ENCODE measurements at places on chromosomes 6 and 20.

GRCh38 chr20:58447511-58448391 is 58.7 kb downstream of the VAPB start:
- DNase-seq, result peak; percentile 43

DNA sequence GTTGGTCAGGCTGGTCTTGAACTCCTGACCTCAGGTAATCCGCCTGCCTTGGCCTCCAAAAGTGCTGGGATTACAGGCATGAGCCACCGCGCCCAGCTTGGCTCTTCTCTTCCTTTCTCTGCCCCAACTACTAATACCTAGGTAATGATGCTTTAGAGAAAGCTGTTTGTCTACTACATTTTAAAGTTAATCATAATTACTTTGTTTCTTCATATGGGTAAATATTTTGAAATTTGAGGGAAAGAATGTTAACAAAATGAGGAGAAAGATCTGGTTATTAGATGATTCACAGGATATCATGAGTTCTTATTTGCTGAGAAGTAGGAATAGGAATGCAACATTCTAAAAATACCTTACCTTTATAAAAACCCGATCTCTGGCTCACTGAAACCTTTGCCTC is 18.4 kb upstream of the PTPRK start:
- DNase-seq, result no peak

GRCh38 chr6:166589786-166590574 is 3.5 kb upstream of the RAMACL start:
- DNase-seq, result no peak

GRCh38 chr6:49918787-49919186 is 45.2 kb downstream of the DEFB114 start:
- DNase-seq, result no peak

DNA sequence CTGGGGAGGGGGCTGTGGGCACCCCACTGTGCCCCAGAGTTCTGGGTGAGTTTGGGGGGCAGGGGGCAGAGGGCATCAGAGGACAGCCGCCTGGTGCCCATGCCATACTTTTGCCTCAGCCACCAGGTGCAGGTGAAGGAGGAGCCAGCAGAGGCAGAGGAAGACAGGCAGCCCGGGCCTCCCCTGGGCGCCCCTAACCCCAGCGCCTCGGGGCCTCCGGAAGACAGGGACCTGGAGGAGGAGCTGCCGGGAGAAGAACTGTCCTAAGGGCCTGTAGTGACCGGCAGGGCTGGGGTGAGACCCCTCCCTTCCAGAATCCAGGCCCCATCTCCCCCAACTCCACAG is 39.6 kb upstream of the MDFI start:
- no peak for DNase-seq

DNA sequence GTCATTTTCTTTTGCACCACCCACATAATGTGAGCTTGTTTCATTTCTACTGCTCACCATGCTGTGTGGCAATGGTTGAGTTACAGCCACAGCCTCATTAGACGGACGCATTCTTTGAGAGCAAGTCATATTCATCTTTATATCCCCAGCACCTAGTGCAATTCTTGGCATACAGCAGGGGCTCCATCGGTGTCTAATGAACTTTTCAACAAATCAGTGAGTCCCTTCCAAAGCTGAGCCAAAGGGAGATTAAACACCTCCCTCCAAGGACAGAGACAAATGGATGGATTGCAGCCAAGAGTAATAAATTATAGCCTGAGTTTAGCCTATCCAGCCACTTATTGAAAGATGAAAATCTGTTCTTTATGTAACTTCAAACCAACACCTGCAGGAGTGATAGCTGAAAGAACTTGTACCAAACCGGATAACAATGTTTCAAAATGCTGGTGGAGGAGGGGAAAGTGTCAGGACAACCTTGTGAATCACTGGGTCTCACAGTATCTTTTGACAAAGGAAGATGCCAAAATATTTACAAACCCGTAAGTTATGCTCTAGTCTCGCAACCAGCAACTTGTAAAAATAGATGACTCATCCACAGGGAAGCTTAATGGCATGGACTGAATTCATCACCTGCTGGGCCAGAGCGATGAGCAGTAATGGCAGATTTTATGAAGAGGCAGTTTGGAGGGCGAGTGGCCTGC is 139.0 kb downstream of the PXDC1 start:
- DNase-seq, result no peak

DNA sequence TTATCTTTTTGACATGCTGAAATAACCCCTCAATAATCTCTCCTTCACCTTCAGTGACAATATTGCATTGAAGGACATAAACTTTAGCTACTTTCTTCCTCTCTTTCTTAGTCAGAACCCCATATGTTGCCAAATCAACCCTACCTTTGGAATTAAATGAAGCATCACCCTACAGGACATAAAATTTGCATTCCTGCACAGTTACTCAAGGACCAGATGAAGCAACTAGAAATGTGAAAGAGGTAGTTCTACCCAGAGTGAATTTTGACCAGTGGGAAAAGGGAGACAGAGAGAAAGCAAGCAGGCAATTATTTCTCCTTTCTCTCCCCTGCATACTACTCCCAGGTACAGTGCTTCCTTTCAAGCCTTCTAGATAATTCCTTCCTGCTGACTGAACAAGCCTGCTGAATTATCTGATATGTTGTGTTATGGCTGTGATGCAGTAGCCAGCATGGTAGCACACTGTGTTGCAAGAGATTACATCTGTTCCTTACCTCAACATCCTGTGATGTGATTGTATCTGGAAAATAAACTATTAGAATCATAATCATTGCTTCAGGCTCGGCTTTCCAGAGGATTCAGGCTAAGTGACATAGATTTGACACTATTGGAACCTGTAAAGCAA is 16.6 kb downstream of the TENT5A start:
- no peak for DNase-seq

- no peak for DNase-seq
Measured at GRCh38 chr6:80179695-80180094, 73.2 kb downstream of the BCKDHB start.

DNA sequence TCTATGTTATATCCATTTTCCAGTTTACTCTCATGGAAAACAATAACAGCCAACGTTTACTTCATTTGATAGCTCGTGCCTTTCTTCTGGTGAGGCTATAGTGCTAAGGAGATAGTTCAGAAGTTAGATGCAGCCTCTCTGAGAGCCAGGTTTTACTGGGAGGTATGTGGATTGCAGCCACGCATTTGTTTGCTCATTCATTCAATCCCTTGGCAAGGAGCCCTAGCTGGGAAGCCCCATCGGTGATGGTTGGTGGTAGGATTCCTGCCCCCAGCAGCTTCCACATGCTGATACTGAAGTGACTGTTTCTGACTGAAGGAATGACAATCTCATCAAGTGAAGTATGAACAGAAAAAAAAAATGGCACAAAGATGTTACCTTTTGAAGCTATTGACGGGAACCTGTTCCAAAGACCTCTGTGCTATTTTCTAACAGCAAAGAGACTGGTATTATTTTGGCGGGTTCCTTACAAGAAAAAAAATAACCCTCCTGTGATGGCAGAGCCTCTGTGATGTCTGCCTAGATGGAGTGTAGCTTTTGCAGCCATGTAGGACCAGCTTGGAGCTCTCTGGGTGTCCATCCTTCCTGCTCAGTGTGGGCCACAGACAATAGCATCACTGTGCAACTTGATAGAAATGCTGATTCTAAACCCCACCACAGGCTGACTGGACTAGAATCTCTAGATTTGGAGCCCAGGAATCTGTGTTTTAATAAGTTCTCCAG is 30.6 kb downstream of the SNAP25 start:
- no peak for DNase-seq

DNA sequence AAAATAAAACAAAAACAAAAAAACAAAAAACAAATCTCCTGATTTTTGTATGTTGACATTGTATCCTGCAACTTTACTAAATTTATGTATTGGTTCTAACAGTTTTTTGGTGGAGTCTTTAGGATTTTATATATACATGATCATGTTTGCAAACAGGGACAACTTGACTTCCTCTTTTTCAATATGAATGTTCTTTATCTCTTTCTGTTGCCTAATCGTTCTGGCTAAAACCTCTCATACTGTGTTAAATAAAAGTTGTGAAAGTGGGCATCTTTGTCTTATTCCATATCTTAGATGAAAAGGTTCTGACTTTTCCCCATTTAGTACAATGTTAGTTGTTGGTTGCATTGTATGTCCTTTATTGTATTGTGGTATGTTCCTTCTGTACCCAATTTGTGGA is 261.7 kb upstream of the NOX3 start:
- no peak for DNase-seq

DNA sequence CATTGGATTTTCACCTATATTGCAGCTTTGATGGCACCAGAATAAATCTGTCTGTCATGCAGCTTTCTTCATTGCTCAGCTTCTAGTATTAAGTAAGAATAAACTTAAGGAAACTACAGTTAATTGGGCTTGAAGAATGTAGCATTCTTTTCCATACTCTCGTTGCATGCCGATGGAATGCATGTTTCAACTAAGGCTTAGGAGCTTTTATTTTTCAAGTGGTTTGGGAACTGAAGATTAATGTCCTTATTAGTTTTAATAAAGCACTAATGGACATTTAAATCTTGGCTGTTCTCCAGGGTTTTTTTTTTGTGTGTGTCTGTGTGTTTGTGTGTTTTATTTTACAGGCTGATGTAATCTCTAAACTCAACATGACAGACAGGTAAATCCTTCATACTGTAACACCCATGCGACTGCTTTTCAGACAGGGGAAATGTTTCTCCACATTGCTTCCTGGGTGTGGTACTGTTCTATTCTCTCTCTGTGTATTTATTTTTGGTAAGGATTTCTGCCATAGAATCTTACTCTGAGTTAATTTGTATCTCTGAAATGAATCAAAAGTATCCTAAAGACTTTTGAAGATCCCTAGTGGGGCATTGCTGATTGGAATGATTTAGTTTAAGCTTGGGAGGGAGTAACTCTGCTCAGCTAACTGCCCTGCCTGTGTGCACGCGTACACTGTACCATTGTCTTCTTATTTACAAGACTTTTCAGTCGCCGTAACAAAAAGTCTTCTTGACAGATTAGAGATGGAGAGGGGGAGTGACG is 38.0 kb downstream of the SLC9A8 start:
- no peak for DNase-seq

- DNase-seq, result no peak
Measured at GRCh38 chr20:34210271-34210670, 31.0 kb upstream of the ASIP start.

- no peak for DNase-seq
Measured at GRCh38 chr6:126672649-126673048, 332.7 kb downstream of the CENPW start.

DNA sequence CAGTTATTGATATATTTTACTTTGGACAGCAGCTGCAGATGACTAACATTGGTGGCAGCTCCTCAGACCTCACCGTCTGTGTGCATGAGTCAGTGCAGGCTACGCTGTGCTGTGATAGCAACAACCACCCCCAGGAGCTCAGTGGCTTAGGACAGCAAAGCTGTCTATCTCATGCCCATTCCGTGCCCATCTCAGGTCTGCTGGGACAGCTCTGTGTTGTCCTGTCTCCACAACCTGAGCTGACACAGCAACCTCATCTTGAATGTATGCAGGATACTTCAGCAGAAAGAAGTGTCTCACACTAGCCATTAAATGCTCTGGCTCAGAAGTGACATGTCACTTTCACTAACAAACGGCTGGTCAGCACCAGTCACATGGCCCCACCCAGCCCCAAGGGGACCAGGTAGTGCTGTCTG is 47.7 kb downstream of the BANF2 start:
- DNase-seq, result no peak

- DNase-seq, result no peak
Measured at GRCh38 chr6:142255785-142256184, 46.0 kb upstream of the ADGRG6 start.

DNA sequence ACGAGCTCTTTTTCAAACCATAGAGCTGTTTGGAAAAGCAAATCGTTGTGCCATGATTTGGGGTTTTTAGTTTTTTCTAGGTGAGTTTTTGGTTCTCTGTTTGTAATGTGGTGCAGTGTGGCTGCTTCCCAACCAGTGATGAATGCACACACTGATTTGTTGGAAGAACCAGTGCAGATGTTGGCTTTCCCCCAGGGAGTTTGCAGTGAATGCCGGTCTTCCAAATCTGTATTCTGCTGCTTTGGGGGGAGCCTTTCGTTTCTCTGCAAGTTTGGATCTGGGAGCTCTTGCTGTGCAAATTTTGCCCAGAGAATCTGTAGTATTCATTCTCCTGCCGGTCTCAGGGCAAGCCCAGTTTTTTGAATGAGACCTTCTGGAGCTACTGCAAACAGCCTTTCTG is 14.5 kb downstream of the HECA start:
- no peak for DNase-seq

- peak; percentile 17 for DNase-seq
Measured at GRCh38 chr6:149233056-149233715, 84.3 kb upstream of the TAB2 start.

DNA sequence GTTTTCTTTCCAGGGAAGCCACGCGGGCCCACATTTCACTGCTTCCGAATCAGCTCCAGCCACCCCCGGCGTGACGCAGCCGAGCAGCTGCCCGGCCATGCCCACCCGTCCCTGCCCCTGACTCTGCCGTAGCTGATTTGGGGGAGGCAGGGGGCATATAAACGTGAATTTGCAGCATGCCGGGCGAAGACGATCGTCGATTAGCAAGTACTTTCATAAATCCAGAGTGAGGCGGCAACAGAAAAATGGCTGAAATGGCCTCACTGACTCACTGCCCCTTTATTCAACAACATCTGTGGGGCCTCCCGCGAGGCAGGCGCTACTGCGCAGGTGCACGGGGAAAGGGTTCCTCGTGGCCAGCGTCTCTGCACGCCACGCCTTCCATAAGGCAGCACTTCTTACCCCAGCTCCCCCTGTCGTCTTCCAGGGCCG is 118.0 kb downstream of the DLL1 start:
- no peak for DNase-seq
